ENCODE measurements at places on chromosomes 1 and 21. TPM values are rescaled to one million over a fixed set of nuclear protein-coding genes. Genes with fewer than 3 reads are reported as not detected.

DNA sequence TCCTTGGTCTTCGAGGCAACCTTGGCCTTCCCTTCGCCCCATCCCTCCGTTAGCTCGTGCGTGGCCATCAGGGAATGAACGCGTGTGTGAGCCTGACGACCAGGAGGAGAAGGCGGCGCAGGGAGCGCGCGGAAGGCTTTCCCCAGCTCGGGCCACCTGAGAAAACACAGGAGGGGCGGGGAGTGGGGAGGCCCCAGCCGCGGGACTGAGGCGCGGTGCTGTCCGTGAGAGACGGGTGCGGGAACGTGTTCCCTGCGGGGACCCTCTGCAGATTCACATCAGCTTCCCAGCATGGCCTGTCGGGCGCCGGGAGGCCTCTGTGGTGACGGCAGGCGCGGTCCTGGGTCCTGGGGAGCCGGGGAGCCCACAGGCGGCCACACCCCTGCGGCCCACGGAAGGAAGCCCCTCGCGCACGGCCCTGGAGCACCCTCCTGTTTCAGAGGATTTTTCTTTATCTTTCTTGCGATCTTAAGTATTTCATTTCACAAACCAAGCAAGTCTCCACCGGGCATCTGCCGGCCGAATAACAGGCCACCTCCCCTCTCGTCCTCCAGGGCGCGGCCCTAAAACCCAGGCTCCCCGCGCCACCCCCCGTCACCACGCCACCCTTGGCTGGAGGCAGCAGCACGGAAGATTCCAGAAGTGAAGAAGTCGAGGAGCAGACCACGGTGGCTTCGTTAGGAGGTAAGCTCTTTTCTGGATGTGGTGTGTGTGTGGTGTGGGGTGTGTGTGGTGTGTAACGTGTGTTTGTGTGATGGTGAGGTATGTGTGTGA is 66.3 kb downstream of the SLC19A1 start:
- no peak for DNase-seq

SPRR1B gene
- not detected for total RNA-seq

GRCh38 chr21:41236352-41236973 is 68.5 kb downstream of the BACE2 start:
- DNase-seq = peak; percentile 87

GJC2 gene
- 0.69 TPM for total RNA-seq

ALX3 gene
- not detected for total RNA-seq

DNA sequence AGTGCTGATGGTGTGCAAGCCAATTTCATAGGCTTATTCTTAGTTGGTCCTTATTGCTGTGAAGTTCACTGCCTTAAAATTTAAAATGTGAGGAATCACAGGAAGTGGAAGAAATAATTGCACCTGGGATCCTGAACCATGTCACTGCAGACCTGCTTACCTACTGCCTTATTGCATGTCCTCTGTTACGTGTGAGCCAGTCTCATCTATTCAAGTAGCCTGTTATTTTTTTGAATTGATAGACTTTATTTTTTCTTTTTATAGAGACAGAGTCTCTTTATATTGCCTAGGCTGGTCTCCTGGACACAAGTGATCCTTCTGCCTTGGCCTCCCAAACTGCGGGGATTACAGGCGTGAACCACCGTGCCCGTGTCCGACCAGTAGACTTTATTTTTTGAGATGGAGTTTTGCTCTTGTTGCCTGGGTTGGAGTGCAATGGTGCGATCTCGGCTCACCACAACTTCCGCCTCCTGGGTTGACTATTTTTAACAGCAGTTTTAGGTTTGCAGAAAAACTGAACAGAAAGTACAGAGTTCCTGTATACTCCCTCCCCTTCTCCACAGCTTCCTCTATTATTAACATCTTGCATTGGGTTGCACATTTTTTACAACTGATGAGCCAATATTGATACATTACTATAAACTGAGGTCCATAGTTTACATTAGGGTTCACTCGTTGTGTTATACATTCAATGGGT is 14.0 kb upstream of the DISC1 start:
- no peak for DNase-seq

- DNase-seq = no peak
These were observed 32.9 kb downstream of the KIFAP3 start for GRCh38 chr1:170041423-170042192.

- no peak for DNase-seq
These were observed 242.4 kb upstream of the GREM2 start for GRCh38 chr1:240854367-240854766.
